ENCODE measurements at places on chromosomes 12 and 14.

- DNase-seq, result no peak
Observed at GRCh38 chr14:68590201-68590522, 202.7 kb downstream of the ZFP36L1 start.

GRCh38 chr12:50240096-50240791 is 43.1 kb downstream of the LIMA1 start:
- DNase-seq, result no peak

GRCh38 chr12:119153477-119154434 is 25.0 kb upstream of the HSPB8 start:
- no peak for DNase-seq

DNA sequence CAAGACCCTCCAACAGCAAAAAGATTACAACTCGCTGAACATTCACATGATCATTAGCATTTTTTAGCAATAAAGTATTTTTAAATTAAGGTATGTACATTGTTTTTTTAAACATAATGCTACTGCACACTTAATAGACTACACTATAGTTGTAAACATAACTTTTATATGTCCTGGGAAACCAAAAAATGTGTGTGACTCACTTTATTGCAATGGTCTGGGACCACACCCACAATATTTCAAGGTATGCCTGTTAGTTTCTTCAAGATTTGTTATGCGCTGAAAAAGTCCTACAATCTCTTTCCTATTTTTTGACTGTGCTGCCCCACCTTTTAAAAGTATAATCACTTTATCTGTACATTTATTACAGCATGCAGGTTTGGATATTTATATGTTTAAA is 30.4 kb upstream of the PCNX4 start:
- DNase-seq, result no peak

GRCh38 chr14:66638689-66639088 is 130.7 kb downstream of the GPHN start:
- no peak for DNase-seq

All from GM10248 (cell line).